ENCODE measurements at places on chromosomes 6 and 20. TPM values are rescaled to one million over a fixed set of nuclear protein-coding genes. Genes with fewer than 3 reads are reported as not detected.

GRCh38 chr6:105550955-105551620, 148.2 kb upstream of the PREP start:
- no peak overlapping the region for H3K4me3 ChIP-seq
- no peaks in the 10 kb centered on the region for H3K27me3 ChIP-seq
- DNase-seq: no peak

- no peak overlapping the region for H3K4me3 ChIP-seq
- no peaks in the 10 kb centered on the region for H3K36me3 ChIP-seq
- DNase-seq: no peak
- no peak overlapping the region for H3K27ac ChIP-seq
- H3K4me1 ChIP-seq: peaks cover 4% of the 10 kb centered on the region
Observed at GRCh38 chr6:16279243-16279642, 40.9 kb downstream of the GMPR start.

DNA sequence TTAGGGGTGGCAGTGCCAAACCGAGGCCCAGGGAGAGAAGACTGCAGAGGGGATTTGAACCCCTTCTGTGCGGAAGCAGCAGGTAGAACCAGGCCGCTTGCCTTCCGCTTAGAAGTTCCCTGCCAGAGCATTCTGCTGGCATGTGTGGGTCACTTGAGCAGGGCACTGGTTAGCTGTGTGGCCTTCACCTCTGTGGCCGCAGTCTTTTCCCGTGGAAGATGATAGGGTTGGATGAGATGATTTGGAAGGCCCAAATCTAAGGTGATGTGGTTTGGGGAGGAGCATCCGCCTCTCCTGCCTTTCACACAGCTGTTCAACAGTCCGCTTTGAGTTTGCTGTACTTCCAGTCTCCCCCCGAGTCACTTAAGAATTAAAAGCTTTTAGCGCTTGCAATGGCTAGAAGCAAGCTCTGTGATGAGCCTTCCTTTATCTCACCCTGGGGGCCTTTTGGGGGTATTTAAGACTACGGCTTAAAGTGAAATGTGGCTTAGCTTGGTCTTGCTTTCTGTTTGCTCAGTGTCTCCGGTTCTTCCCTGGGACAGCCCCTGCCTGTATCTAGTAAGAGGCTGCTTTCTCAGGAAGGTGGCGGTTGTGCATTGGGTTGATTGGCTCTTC, 743 bp downstream of the CMTR1 start:
- peaks cover 11% of the 10 kb centered on the region for H3K4me1 ChIP-seq
- H3K27ac ChIP-seq: peak overlapping the region; percentile 29
- no peaks in the 10 kb centered on the region for H3K27me3 ChIP-seq

DNA sequence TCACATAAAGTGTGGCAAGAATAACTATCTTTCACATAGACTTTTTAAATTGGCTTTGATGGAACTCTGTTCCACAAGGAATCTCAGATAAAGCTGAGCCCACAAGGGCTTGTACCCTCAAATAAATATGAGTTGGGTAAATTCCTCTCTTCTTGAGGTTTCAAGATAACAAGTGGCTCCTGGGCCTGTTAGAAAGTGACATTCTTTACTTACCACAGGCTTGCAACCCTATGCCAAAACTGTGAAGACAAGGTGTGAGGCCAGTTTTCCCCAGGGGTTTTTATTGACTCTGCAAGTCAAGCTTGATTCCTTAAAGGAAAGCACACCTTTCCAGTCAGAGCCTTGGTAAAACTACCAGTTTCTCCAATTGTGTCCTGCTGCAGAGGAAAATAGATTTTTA, 664.8 kb upstream of the GJE1 start:
- no peaks in the 10 kb centered on the region for H3K36me3 ChIP-seq
- no peak overlapping the region for H3K4me3 ChIP-seq
- H3K27ac ChIP-seq: no peak overlapping the region
- peak; percentile 43 for DNase-seq
- no peaks in the 10 kb centered on the region for H3K27me3 ChIP-seq
- H3K4me1 ChIP-seq: peaks cover 11% of the 10 kb centered on the region

Gene TMEM244
- total RNA-seq: not detected

Gene TMEM170B
- 2.2 TPM for total RNA-seq

Gene RNF114
- total RNA-seq: 52.5 TPM

- peak; percentile 98 for DNase-seq
- H3K36me3 ChIP-seq: no peaks in the 10 kb centered on the region
- peak overlapping the region; percentile 85 for H3K27ac ChIP-seq
- H3K4me1 ChIP-seq: peaks cover 26% of the 10 kb centered on the region
- no peaks in the 10 kb centered on the region for H3K27me3 ChIP-seq
- peak overlapping the region; percentile 94 for H3K4me3 ChIP-seq
Observed at GRCh38 chr6:26025894-26026832, 61.1 kb upstream of the HFE start.

Data from endodermal cell (in vitro differentiated cells).